ENCODE measurements at places on chromosomes 6 and 20.

- no peak for ATAC-seq
Observed at GRCh38 chr6:38091613-38092012, 272.1 kb downstream of the ZFAND3 start.

DNA sequence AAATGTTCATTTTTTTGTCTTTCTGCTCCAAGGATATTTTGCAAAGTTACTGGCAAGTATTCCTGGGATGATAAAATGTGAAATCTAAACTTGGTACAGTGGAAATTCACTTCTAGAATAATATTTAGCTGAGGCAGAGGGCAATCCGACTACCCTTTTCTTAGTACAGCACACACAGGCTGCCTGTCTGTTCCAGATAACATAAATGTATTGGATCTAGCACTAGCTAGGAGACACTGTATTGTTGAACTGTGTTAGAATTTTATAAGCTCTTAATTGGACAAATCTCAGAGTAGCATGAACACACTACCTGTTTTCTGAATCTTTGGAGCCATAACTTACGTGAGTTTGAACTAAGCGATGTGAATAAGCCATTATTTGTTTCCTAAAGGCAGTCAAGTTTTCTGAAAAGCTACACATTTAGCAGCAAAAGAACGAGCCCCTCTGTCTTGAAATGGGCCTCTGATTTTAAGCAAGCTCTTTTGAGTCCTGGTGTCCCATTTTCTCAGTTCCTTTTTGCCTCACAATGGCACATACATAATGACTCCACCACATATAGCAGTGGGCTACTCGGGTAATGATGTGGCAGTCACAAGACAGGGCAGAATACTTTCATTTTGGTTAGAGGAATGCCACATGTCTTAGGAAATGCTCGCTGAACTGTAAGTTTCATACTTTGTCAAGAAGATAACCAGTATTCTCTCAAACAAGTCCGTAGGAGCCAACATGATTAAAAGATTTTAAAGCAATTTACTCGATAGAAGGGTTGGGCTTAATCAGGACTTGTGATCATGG is 116.5 kb upstream of the ESR1 start:
- peak; percentile 96 for ATAC-seq

DNA sequence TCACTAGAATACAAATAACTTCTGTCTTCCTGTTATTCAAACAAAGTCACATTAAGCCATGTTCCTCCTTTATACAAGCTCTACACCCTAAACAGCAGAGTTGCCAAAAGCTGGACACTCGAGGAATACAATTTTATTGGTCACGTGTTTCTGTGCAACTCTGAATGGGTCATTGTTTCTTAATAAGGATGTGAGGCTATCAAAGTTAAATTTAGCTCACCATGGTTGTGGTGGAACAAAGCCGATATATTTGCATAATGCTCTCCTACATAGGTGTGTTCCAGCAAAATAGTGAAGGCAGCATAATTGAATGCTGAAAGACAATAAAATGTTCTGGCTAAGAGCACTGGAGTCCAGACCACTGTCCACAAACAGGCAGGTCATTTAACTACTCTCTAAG is 36.9 kb upstream of the CD2AP start:
- ATAC-seq = peak; percentile 64

DNA sequence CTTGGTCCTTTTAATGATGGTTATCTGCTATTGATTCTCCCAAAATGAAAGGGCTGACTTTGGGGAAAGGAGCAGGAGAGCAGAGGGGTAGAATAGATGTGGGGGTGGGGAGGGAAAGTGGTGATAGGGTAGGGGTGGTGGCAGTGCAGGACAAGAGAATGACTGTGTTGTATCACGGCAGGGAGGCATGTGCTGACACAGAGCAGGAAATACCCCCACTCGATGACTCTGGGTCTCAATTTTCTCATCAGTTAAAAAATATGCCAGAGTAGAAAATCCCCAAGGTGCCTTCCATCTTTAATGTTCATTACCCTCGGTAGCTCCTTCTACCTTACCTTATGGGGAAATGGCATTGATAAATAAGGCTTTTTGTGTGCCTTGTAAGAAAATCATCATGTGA is 79.0 kb upstream of the ATXN1 start:
- peak; percentile 49 for ATAC-seq

GRCh38 chr6:121965739-121966138 is 433.7 kb upstream of the HSF2 start:
- no peak for ATAC-seq

DNA sequence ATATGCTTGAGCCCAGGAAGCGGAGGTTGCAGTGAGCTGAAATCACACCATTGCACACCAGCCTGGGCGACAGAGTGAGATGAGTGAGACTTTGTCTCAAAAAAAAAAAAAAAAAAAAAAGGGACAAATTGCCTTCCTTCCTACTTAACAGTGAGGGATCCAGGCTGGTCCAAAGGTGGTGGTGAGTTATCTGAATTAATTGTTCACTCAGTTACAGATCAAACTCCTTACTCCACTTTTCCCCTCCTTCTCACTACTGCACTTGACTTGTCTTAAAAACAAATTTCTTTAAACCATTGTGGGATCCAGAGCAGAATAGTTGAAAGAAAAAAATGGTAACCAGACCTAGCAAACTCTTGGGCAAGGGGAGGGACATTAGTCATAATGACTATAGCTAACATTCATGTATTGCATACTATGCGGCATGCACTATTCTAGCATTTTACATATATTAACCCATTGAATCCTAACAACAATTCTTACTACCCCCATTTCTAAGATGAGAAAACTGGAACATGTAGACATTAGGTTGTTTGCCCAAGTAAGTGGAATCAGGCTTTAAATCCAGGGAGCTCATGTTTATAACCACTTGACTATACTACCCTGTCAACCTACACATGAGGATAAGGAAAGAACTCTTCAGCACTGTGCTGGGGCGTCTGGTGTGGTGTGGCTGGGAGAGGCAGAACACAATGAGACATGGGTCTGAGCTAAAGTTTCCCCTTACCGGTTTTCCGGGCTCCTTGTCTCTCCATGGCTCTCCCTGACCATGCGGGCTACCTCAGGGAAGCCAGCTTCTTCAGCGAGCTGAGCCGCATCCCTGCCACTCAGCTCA is 1.5 kb downstream of the GPANK1 start:
- ATAC-seq = no peak

GRCh38 chr6:4977468-4977867 is 26.4 kb downstream of the RPP40 start:
- ATAC-seq = no peak

DNA sequence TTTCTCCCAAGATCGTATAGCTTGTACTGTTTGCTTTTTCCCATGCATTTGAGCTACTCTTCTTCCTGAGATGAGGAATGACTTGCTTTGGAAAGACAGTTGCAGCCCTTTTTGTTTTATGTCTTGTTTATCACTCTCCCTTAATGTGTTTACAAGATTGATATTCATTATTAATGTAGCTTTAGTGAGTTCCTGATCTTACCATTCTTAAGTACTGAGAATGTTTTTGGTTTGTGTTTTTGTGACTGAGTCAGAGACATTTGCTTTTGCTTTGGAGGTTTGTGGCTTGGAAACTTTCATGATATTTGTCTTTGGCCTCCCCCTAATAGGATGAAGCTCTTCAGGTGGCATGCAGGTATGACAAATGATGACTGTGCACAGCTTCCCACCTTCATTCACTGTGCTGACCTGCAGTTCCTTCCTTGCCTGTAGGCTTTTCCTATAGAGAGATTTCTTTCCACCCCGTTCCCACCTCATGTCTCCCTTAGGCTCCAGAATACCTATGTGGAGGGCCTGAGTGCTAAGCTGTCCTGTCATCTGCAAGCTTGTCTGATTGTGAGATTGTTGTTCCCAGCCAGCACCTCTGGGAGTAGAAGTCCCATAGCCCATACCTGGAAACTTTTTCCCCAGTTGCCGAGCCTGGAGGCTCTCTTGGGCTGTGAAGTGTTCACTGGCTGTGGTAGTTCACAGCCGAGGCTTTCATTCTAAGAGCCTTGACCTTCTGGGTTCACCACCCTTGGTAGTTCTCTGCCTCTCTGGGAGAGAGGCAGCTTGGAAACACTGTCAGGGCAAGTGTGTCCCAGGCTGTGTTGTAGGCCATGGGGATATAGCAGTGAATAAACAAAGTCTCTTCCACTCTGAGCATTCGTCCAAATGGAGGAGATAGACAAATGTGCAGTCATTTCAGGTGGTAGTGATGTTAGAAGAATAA is 27.1 kb downstream of the CDS2 start:
- ATAC-seq = no peak

DNA sequence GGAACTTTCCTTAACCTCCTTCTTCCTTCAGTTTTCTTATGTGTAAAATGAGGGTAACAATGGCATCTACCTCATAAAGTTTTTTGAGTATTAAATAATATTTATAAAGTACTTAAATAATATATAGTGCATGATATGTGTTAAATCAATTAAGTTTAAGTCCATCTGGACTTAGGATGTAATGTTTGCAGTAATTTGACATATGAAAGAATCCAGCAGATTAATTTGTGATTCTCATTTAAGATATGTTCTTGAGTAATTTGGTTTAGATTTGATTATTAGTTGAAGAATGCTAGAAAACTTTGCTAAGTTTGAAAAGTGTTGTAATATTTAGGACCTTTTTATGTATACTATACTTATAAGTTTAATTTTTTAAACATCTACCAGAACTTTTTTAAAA is 18.1 kb downstream of the KCTD20 start:
- ATAC-seq = no peak

GRCh38 chr20:36408219-36408618 is 102.1 kb downstream of the DLGAP4 start:
- ATAC-seq = no peak

- no peak for ATAC-seq
Observed at GRCh38 chr6:84773133-84773430, 8.7 kb upstream of the TBX18 start.

GRCh38 chr6:119129148-119129967 is 50.9 kb upstream of the FAM184A start:
- ATAC-seq = peak; percentile 56

DNA sequence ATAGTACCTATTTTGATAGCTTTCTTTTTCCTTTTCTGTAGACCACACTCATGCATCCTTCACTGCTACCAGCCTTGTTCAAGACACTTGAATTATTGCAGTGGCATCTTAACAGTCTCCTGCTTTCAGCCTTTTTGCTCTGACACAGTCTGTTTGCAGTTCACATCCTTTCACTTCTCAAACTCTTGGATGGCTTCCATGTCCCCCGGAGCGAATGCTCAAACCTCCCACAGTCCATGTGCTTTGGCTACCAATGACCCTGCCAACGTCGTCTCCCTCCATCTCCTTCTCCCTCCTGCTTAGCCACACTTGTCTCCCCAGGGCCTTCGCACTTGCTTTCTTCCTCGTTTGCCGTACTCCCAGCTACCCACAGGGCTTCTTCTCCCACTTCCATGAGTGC is 270.0 kb upstream of the ZFP64 start:
- no peak for ATAC-seq

DNA sequence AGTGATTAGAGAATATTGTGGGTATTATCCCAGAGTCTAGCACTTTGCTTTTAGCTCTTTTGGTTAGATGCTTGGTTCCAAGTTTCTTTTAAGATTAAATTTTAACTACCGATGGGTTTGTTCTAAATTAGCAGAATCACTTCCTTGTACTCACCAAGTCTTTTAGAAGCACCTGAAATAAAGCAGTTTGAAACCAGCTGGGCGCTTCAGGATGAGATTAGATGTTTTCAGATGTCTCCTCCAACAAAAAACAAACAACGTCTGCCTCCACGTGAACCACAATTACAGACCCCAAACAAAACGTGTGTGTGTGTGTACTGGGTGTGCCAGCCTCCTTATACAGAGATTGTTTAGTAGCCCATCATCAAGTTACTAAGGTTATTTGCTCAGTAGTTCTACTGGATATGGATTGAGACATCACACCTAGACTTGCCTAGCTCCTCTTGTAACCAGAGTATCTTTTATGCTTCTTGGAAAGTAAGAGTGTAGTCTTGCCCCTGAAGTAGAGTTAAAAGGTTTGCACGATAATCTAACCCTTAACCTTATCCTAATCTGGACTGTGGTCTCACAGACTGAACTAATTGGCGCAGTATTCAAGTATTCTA is 2.3 kb downstream of the DSTN start:
- no peak for ATAC-seq

DNA sequence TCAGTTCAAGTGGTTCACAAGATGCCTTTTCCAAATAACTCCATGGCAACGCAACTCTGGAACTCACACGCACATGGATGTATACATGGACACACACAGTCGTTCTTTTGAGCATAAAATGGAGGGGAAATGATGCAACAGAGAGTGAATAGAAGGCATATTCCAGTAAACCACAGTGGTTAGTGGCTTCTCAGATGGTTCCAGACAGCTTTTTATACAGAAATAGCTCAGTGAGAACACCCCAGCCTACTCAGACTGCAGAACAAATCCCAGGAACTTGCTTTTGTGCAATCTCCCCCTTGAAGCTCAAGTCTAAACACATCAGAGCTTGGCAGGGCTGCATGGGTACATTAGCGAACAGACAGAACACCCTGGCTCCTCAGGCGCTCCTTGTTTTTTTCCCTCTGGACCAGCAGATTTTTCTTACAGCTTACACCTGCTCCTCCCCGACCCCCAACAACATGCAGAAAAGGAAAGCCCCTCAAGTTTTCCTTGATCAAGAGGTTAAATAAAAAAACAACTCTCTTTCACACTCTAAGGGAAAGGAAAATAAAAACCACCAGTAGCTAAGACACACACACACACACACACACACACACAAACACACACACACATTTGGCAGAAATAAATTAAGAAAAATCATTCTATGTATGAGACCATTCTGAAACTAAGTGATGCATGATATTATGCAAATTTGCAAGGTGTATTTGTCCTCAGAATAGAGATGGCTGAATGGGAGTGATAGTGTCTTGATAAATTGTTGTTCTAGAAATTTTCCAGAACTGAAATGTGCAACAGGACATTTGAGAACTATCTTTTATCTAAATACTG is 51.2 kb upstream of the RANBP9 start:
- no peak for ATAC-seq

DNA sequence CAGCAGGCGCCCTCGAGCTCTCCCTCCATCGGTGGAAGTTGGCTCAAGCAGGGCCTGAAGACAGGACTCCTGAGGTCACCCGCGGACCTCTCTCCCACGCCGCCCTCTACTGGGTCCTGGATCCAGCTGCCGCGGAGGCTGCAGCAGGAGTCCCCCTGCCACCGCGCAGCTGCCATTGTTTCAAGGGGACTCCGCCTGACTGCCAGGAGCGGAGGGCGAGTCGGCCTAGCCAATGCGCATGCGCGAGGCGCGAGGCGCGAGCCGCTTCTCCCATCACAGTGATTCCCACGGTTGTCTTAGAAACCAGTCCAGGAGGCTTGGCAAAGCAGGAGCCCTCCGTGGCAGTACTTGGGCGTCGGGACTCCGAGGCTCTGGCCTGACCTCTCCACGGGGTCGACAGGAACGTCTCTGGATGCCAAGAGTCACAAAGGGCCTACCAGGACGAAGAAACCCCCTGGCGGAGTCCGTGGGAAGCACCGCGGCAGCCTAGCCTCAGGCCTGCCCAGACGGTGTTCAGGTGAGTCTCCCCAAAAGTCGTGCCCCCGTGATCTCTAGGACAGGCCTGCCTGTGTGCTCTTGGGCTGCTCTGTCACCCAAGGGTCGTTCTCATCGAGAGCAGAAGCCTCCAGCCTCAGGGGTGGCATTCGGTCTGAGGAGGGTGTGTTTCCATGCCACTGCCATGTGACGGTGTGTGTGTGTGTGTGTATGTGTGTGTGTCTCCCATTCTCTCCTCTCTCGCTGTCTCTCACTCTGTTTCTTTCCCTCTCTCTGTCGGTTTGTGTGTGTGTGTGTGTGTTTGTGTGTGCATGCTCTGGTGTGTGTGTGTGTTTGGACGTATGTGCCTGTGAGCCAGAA is 290.6 kb upstream of the ZNF337 start:
- peak; percentile 79 for ATAC-seq

All from stimulated activated memory B cell treated with anti-CD40 and anti-IgM and Interleukin-4, amounts not matched to agents 10 μg/mL and 1 μg/mL and 100 μg/mL, for 72 hours (primary cell).